ENCODE measurements at places on chromosomes 13 and 19. TPM values are rescaled to one million over a fixed set of nuclear protein-coding genes. Genes with fewer than 3 reads are reported as not detected.

The ZNF568 gene
- total RNA-seq = 7.4 TPM

DNA sequence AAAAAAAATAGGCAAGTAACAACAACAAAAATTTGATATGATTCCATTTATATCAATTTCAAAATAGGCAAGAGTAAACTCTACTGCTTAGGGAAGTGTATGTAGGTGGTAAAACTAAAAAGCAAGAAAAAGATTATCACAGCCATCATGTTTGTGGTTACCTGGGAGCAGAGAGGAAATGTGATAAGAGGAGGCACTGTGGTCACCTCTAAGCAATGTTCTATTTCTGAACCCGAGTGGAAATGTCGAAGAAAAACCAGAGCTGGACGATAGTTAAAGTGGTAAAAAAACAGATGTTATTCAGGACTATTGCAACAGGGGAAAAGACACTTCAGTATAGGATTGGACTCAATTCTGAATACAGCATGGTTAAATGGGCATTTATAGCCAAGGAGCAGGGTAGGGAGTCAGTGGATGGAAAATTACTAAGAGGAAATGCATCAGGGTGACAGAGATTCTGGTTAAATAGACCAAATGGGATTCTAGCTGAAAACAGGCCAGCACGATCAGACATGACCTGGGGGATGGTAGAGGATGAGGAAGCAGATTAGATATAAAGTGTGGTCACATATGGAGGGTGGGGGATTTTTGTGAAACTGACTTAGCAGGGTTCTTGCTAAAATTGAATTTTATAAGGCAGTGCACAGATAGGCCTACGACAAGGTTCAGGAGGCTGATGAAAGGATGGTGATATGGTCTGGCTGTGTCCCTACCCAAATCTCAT lies 6.0 kb upstream of the TEX30 start:
- no peak for DNase-seq

DNA sequence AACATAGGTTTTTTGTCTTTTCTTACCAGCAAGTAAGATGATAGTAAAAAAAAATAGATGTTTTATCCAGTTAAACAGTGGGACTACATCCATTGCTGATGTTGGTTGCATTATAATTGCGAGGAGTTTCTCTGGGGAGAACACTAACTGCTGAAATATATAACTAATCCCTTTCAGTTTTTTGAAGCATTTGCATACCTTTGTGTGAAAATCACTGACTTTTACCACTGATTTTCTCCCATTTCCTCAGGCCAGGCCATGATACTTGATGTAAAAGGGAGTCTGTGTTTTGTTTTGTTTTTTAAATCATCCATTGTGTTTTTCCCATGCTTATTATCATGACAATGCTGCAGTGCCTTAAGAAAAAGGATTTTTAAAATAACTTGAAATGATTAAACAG lies 699.5 kb downstream of the PCDH9 start:
- DNase-seq = no peak

The BCL2L12 gene
- 16.4 TPM for total RNA-seq

DNA sequence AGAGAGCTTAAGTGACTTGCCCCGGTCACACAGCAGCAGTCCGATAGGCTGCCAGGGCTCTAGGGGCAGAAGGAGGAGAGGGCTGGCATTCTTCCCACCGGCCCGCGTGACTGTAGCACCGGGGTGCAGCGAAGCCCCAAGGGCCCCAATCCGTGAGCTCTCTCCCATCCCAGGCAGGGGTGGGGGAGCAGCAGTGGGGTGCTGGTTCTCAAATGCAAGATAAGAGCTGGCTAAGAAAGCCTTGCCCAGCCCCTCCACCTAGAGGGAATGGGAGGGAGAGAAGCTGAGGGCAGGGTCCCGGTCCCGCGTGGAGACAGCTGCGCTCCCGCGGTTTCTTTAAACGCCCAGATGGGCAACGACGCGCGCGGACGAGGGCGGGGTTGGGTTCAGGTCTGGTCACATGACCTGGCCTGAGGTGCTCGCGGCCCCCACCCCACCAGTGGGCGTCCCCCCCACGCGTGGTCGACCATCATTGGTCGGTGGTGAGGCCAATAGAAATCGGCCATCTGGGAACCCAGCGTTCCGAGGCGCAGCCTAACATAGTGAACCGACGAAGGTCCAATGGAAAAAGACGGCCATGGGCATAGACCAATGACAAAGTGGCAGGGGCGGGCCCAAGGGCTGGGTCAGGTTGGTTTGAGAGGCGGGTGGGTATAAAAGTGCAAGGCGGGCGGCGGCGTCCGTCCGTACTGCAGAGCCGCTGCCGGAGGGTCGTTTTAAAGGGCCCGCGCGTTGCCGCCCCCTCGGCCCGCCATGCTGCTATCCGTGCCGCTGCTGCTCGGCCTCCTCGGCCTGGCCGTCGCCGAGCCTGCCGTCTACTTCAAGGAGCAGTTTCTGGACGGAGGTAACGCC lies at the start of gene CALR:
TSS of gene CALR (plus strand) at position 683 of the 852 bp plus-strand sequence. CDS start at position 754, 71 bp downstream.
- DNase-seq = peak; percentile 97
